ENCODE measurements at places on chromosomes 5 and 9. TPM values are rescaled to one million over a fixed set of nuclear protein-coding genes. Genes with fewer than 3 reads are reported as not detected.

The CDO1 gene
- 36.0 TPM for total RNA-seq

The SPAG8 gene
- not detected for total RNA-seq

- H3K4me1 ChIP-seq: no peaks in the 10 kb centered on the region
- no peak for DNase-seq
- H3K36me3 ChIP-seq: no peaks in the 10 kb centered on the region
- no peaks in the 10 kb centered on the region for H3K27me3 ChIP-seq
Measured at GRCh38 chr9:108854641-108855528, 901 bp downstream of the ACTL7B start.

The GDA gene
- not detected for total RNA-seq

DNA sequence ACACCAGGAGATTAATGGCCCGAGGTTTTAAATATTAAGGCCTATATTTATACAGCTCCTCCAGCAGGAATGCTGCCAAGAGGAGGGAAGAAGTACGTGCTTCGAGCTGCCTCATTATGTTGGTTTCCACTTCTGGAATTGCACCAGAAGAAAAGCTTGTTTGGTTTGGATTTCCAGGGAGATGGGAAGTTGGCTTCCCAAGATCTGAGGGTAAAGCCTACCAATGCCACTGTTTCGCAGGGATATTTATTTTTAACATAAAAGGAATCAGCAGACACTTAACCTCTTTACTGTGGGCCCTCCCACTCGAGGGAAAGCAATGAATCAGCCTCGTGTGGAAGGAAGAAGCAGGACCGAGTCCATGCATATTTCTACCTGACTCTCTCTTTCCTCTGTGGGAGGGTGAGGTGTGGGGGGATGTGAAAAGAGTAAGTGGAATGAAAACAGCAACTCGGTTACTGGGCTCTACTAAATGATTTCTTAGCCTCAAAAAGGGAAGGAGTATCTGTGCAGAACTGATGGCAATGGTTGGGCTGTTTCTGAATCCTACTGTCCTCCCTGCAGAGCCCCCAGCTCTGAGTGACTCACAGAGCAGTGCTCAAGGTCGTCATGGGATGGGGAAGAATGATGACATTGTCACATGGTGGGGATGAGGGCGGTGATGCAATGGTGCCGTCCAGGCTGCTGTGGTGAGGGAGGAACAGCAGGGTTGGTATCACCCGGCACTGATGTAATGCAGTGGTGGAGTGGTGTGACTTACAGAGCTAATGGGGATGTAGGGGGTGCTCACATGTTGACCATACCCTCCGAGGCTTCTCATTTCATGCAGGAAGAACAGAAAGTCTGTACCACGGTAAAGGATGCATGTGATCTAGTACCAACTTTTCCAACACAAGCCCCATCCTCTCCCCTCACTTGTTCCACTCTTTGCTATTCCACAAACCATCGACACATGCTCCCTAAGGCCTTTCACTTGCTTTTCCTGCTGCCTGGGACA is 215.0 kb upstream of the PANK3 start:
- peaks cover 8% of the 10 kb centered on the region for H3K4me1 ChIP-seq
- peak overlapping the region; percentile 38 for H3K4me3 ChIP-seq
- H3K27ac ChIP-seq: peak overlapping the region; percentile 65
- no peaks in the 10 kb centered on the region for H3K36me3 ChIP-seq
- no peak for DNase-seq
- no peaks in the 10 kb centered on the region for H3K27me3 ChIP-seq

DNA sequence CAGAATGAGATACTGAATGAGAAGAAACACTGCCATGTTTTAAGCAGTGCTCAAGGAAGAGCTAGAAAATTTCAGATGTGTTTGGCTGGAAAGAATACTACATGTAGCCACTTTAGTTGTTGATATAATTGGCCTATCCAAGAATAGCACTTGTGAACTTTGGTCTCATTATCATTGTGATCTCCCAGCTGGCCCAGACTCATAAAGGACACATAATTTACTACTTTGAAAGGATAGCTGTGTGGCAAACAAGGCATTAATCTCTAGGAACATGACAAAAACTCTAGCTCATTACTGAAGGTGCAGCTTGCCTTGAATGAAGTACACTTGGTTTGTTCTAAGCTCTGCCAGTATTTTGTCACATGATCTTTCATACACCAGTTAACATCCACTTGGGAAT is 356.3 kb downstream of the CSNK1G3 start:
- H3K4me1 ChIP-seq: no peaks in the 10 kb centered on the region
- H3K27me3 ChIP-seq: no peaks in the 10 kb centered on the region
- H3K36me3 ChIP-seq: no peaks in the 10 kb centered on the region
- no peak for DNase-seq
- H3K4me3 ChIP-seq: no peak overlapping the region

GRCh38 chr5:96957254-96958049 is 21.6 kb downstream of the LNPEP start:
- H3K27ac ChIP-seq: no peak overlapping the region
- H3K4me1 ChIP-seq: peaks cover 12% of the 10 kb centered on the region
- no peaks in the 10 kb centered on the region for H3K27me3 ChIP-seq
- no peak overlapping the region for H3K4me3 ChIP-seq

The SERF1A gene
- total RNA-seq: not detected

DNA sequence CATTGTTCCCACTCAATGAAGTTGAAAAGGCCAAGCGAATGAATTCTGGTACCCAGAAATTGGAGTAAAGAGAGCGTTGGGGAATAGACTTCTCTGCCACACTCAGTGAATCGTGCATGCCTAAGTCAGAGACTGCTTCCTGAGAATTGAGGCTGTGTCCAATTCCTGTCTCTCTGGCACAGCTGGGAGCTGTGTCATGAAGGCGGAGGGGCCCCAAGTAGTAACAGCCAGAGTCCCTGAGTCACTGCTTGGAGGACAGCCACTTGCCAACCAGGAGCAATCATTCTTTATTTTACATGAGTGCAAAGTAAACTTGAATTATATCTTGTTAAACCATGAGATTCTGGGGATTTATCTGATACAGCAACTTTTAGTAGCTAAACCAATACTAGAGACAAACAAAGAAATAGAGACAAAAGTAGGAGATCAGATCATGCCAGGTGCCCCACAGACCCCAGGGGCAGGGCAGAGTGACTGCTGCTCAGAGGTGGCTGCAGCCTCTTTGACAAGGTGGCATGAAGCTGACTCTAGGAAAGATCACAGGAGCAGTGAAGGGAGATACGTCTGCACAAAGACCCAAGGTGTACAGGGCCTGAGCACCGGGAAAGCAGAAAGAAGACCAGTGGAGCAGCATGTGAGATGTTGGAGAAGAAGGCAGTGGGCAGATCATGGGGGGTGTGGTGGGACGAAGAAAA is 246.0 kb downstream of the GADD45G start:
- H3K4me3 ChIP-seq: no peak overlapping the region
- no peaks in the 10 kb centered on the region for H3K36me3 ChIP-seq
- no peak overlapping the region for H3K27ac ChIP-seq
- no peaks in the 10 kb centered on the region for H3K27me3 ChIP-seq
- peak; percentile 66 for DNase-seq

DNA sequence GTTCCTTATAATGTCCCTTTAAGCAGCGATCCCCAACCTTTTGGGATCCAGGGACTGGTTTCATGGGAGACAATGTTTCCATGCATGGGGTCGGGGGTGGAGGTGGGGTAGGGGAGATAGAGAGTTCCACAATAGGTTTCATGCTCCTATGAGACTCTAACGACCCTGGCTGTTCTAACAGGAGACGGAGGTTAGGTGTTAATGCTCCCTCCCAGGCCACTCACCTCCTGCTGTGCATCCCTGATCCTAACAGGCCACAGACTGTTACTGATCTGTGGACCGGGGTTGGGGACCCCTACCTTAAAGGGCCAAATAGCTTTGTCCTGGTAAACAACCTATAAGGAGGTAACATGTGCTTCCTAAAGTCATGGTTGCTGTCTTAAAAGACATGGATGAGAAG is 602.5 kb upstream of the RGMB start:
- no peaks in the 10 kb centered on the region for H3K4me1 ChIP-seq
- no peak overlapping the region for H3K27ac ChIP-seq
- DNase-seq: no peak
- H3K27me3 ChIP-seq: no peaks in the 10 kb centered on the region
- H3K36me3 ChIP-seq: no peaks in the 10 kb centered on the region

- no peak for DNase-seq
- H3K27me3 ChIP-seq: no peaks in the 10 kb centered on the region
Measured at GRCh38 chr9:82882138-82882537, 180.8 kb downstream of the RASEF start.

The C6 gene
- total RNA-seq: 1.9 TPM

DNA sequence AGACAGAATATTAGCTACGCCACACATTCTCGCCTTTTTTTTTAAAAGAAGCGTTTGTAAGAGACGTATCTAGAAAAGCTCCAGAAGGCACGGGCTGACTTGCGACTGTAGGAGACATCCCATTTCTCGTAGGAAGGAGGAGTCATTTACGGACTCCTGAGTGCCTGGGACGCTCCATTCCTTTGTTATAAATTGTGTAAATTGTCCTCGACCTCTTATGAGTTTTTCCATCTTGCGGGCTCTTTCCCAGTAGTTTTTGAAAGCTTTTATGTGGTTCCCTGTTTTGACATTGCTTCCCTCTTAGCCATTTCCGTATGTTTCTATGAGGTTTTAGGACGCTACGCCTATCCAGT is 1.0 kb downstream of the RABL6 start:
- H3K36me3 ChIP-seq: no peaks in the 10 kb centered on the region
- H3K27me3 ChIP-seq: no peaks in the 10 kb centered on the region
- no peak for DNase-seq
- peak overlapping the region; percentile 100 for H3K4me3 ChIP-seq
- H3K27ac ChIP-seq: no peak overlapping the region

Data from ascending aorta (tissue), 2 donors.